ENCODE measurements at places on chromosomes 3 and 15.

- DNase-seq = peak; percentile 45
Observed at GRCh38 chr3:4394048-4394447, 73.0 kb downstream of the SUMF1 start.

- DNase-seq = no peak
Observed at GRCh38 chr15:76963596-76963995, 31.3 kb upstream of the PSTPIP1 start.

- DNase-seq = no peak
Observed at GRCh38 chr15:68526784-68527183, 52.0 kb upstream of the CORO2B start.

- DNase-seq = no peak
Observed at GRCh38 chr15:42060797-42061196, 33.6 kb downstream of the PLA2G4D start.

GRCh38 chr3:46835054-46835453 lies 28.2 kb downstream of the MYL3 start:
- no peak for DNase-seq

- no peak for DNase-seq
Observed at GRCh38 chr3:104360038-104360437, 1006.7 kb upstream of the ALCAM start.

- no peak for DNase-seq
Observed at GRCh38 chr15:26660241-26660640, 112.6 kb downstream of the GABRB3 start.

DNA sequence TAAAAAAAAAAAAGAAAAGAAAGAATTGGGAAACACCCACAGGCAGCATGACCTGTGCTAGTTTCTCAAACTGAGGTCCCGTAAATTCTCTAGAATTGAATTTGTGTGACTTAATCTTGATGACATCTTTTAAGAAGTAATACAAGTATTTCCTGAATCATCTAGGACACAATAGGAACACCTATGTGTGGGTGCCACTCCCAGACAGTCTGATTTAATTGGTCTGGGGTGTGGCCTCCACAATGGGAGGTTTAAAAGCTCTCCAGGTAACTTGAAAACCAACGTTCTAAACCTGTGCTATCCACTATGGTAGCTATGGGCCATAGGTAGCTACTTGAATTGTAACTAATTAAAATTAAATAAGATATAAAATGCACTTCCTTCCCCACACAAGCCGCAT lies 28.1 kb downstream of the CFAP92 start:
- no peak for DNase-seq

All from CD4-positive, alpha-beta T cell treated with Interleukin-1 beta for 1 hour (primary cell).